ENCODE measurements at places on chromosomes 1 and 21.

DNA sequence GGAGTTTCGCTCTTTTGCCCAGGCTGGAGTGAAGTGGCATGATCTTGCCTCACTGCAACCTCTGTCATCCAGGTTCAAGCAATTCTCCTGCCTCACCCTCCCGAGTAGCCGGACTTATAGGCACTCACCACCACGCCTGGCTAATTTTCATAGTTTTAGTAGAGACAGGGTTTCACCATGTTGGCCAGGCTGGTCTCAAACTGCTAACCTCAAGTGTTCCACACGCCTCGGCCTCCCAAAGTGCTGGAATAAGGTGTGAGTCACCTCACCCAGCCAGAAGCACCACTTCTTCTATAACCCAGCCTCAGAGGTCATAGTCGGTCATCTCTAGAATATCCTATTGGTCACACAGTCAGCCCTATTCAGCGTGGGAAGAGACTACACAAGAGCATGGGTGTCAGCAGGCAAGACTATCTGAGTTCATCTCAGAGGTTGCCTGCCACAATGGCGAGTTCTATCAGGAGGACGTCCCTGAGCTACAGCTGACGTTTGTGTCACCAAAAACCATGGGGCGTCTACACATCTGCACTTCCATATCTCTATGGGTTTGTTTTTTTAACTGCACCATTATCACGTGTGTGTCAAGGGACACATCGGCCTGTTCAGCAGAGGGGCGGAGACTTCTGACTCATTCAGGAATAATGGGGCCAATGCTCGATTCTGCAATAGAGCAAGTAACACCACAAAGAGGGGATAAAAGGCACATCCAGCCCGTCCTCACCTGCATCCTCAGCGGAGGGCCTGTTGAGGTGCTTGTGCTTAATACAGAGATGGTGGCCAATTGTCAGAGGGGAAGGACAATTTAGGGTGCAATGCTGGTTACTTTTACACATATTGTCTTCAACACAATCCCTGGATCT lies 256.3 kb upstream of the IRF2BP2 start:
- no peak for DNase-seq

DNA sequence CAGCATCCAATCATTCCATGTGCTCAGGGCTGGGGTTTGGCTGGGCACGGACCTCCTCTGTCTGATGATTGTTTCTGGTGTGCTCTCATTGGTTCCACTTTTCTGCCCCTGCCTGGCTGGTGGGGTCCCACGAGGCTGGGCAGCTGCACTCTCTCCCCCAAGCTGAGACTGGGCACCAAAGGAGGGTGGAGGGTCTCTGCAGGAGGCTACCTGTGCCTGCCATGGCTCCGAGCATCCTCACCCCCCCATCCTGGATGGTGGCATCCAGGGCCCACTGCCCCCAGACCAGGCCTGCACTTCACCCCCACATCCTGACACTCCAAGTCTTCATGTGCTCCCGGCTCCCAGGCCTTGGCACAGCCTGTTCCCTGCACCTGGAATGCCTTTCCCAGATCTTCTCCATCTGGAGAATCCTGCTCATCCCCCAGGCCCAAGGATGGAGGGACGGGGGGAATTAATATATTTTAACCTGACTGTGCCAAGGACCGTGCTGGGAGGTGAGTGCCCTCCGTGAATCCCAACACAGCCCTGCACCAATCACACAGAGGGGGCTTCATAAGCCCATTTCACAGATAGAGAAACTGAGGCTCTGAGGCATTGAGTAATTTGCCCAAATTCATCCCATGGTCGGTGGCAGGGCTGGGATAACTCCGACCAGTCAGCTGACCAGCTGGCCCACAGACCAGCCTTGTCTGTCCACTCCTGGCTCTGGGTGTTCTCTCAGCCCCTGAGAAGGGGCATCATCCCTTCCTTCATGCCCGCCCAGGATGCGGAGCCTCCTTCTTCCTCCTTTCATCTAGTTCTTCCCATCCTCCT lies 403.4 kb downstream of the MATN1 start:
- no peak for DNase-seq

- no peak for DNase-seq
Observed at GRCh38 chr1:100122177-100122576, 10.6 kb downstream of the SASS6 start.

- DNase-seq, result no peak
Observed at GRCh38 chr1:109242387-109242786, 7.0 kb upstream of the CELSR2 start.

DNA sequence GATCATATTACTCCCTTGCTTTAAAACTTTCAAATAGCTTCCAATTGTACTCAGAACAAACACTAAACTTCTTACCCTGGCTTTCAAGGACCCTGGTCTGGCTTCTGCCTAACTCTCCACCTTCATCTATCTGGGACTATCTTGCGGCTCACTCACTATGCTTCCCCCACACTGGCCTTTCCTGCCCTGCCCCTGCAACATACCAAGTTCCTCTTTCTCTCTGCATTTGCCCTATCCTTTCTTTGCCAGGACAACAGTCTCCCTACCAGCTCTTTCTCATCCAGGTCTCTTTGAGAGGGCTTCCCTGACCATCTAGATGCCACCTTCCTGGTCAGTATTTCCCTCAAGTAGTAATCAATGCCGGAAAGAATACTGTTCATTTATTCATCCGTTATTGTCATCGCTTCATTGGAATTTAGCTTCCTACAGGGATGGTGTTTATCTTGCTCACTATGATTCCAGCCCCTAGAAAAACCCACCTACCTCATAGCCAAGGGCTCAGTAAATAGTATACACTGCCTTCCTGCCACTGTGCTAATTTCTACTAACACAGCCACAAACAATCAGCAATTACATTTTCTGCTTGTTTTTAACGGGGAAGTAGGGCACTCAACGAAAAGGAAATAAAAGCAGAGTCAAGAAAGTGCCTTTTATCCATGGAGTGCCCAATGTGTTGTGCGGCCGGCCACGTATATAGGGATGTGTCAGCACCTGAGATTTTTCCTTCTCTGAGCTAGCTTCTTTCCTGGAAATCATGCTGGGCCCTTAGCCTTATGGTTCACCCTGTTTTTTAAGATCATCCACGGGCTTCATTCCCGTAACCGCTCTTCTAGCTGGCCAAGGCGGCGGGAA lies 521 bp upstream of the CDC7 start:
- DNase-seq, result no peak

DNA sequence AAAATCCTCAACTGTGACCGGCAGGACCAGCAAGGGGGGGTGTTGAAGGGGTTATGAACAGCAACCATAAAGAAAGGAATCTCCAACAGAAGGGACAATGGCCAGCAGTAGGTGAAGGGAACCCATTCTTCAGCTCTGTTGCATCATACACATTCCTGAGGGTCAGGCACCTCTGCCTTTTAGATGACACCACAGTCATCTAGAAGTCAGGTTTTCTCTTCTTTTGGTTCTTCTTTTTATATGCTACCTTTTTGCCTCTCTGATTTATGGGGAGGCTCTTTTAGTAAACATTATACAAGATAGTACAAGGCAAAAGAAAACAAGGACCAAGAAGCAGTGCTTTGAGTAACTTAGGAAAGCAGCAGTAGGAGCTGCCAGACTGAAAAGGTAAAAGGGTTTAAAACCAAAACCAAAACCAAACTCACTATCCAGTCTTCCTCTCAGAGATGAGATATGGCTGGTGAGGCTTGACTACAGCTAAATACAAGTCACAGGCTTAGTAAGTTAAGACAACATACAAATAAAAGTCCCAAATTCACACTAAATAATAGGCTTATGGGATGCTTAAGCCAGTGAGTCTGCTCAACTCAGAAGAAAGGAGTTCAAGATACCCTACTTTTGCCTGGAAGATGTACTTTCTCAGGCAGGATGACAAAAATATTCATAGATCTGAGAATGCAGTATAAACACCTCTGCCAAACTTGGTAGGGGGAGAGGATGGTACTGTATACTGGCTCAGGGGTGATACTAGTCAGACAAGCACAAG lies 4.1 kb downstream of the TEX38 start:
- no peak for DNase-seq

GRCh38 chr1:112849425-112850033 lies 106.5 kb downstream of the SLC16A1 start:
- no peak for DNase-seq

GRCh38 chr1:155882235-155882634 lies 22.9 kb downstream of the SYT11 start:
- no peak for DNase-seq

GRCh38 chr1:85224734-85225623 lies 24.2 kb upstream of the SYDE2 start:
- no peak for DNase-seq

Measured in amniotic stem cell (primary cell).